Brain microvascular endothelial cell (primary cell): ENCODE measurements at places on chromosomes 1 and 21.

GRCh38 chr1:6694121-6694713 lies 7.4 kb downstream of the DNAJC11 start:
- no peak for DNase-seq

DNA sequence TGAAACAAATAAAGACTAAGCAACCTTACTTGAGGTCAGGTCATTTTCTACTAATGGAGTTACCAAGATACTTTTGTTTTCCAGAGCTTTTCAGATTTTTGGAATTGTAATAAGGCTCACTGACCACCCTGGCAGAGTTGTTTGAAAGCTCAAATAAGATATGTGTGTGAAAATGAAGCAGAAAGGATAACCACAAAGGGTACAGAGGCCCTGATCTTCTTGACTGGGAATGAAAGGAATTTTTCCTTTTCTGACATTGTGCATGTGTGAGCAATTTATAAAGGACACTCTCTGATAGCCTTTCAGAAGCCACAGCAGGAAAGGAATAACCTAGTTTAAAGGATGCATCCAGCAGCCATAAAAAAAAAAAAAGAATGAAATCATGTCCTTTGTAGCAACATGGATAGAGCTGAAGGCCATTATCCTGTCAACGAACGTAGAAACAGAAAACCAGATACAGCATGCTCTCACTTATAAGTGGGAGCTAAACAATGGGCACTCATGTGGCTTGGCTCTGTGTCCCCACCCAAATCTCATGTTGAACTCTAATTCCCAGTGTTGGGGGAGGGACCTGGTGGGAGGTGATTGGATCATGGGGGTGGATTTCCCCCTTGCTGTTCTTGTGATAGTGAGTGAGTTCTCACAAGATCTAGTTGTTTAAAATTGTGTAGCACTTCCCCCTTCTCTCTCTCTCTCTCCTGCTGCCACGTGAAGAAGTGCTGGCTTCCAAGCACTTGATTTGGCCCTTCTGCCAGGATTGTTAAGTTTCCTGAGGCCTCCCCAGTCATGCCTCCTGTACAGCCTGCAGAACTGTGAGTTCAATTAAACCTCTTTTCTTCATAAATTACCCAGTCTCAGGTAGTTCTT lies 3.1 kb upstream of the SRP9 start:
- no peak for DNase-seq

DNA sequence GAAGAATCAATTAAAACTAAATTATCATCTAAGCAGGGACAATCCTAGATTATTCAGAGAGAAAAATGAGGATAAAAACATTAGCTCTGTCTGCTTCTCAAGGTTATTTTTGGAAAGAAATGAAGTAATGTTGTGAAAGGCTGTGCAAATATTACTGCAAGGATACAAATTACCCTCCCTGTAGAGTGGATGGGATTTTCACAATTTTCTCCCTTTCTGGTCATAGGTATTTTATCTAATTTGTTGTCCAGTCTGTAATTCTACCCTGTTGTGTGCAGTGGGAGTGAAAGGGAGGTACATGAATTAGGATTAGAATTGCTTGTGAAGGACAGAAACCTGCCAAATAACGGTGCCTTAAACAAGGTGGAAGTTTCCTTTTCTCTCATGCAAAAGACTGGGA lies 54.7 kb downstream of the MAP3K7CL start:
- no peak for DNase-seq

DNA sequence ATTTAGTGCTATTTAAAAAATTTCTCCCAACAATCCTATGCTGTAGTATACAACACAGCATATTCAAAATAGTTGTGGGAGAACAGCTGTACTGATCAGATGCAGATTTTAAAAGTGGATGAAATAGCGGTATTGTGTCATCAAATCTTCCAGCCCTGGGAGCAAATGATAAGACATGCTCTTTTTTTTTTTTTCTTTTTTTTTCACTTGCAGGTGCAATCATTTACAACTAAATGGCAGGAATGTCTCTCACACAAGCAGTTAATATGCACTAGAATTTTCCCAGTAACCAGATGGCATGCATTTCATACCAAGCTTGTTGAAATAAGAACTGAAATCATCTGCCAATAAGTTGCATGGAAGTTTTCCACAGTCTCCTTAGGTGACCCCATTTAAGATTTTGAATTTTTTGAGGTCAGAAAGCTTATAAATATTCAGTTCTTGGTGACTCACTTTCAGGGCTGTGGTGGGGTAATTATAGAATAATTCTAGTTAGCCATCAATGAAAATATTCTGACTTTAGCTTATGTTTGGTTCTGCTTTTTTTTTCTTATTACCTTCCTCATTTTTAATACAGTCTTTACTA lies 623.9 kb upstream of the NR5A2 start:
- peak; percentile 9 for DNase-seq

DNA sequence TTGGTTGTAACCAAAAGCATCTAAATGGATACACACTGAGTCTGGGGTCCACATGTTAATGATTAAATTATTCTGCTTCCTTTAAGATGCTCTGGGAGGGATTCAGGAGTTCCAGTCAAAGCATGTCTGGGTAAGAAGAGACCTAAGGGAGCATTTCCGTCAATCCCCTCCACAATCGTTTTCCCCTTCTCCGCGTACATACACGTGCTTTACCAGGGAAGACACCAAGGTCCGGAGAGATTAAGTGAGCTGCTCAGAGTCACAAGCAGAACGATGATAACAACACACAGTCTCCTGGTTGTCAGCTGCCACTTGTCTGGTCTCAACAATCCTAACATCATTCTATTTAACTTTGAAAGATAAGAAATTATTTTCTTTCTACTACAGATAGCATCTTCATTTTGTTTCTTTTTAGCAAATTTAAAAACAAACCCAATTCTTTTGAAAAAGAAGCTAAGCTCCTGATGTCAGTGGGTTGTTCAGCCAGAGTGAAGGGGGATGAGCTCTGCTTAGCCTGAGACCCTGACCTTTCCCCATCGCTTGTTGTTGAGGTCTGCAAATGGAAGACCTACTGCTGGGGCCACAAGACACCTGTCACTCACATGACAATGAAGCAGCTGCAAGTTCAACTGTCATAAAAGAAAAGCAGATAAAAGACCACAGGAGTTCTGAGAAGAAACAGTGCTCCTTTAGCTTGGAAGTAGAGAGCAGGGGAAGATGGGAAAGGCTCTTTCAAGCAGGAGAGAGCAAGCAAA lies 4.5 kb downstream of the PAFAH2 start:
- no peak for DNase-seq

DNA sequence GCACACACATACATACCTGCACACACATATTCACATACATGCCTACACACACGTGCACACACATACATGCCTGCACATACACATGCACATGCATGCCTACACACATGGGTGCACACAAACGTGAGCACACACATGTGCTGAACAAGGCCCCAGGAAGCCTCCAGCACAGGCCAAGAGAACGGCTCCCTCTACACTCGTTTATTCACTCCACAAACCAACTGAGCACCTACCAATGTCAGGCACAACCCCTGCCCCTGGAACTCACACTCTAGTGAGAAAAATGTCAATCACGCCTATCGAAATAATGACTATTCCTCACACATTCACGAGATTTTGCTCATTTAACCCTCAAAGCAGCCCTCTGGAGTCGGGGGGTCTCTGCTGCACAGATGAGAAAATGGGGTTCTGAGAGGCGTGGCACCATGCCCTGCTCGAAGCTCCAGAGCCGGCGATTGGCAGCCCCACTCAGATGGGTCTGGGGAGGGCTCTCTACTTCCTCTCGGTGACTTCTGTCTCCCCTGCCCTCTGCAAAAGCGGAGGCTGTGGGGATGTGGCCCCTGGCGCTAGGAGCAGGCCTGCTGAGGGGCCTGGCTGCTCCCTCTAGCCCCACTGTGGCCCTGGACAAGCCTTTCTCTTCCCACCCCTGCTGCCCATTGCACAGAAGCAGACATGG lies 90.2 kb upstream of the RUNX3 start:
- DNase-seq = no peak

DNA sequence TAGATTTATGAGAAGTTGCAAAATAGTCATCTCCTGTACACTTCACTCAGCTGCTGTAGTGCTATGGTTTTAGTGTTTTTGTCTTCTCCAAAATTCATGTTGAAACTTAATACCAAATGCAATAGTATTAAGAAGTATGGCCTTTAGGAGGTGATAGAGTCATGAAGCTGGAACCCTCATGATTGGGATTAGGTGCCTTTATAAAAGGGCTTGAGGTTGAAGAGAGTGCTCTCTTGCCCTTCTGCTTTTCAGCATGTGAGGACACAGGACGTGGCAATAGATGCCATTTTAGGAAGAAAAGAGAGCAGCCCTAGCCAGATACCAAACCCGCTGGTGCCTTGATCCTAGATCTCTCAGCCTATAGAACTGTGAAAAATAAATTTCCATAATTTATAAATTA lies 87.6 kb downstream of the CTH start:
- DNase-seq = no peak

GRCh38 chr1:108531444-108531843 lies 28.5 kb upstream of the EEIG2 start:
- DNase-seq = no peak

DNA sequence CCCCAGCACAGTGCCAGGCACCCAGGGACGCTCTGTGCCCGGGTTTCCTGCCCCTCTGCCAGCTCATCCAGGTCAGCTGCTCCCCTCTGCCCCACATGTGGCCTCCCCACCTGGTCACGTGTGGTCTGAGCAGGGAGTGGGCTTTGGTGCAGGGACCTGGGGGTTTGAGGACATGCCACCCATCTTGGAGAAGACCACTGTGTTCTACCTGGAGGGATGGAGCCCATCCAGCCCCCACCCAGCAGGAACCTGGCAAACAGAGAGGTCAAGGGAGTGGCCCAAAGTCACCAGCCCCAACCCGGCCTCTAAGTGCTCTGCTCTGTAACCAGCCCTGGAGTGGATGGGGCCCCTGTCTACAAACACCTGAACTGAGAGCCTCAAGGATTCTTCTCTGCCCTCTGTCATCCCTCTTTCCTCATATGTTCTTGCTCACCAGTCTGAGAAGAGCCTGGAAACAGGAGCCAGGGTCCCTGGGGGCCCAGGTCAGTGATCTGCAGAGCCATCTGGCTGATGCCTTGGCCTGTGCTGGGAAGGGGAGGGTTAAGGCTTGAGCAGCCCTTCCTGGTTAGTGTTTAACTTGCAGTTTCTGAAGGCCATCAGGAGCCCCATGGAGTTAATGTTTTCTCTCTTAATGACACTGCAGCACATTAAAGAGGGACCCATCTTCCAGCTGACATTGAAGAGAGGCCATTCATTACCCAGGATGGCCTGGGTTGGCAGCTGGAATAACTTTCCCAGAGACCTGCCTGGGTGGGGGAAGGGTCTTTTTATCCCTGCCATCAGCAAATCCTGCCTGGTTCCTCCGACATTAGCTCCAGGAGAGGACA lies 235.4 kb downstream of the PTPRU start:
- DNase-seq = no peak

DNA sequence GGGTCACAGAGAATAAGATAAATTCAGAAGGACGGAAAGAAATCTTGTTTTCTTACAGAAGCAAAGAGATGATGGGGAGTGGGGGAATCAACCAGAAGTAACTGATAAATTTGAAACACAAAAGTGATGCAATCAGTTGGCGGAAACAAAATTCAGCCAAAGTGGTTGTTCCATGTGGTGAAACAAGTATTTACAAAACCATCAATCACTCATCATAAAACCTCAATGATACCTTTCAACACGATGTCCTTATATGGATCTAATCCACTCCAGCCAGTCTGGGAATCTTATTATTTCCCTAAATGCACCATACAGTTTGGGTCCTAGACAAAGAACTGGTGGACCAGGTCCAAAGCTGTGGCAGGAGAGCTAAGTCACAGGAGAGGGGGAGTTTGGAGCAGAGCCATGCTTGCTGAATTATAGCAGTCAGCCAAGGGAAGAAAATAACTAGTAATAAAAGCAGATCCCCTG lies 303.8 kb upstream of the LRRC7 start:
- DNase-seq = no peak

GRCh38 chr1:206582971-206583706 lies 29.1 kb downstream of the EIF2D start:
- no peak for DNase-seq

- DNase-seq = peak; percentile 42
Measured at GRCh38 chr1:154869351-154870114, 548 bp downstream of the KCNN3 start.

DNA sequence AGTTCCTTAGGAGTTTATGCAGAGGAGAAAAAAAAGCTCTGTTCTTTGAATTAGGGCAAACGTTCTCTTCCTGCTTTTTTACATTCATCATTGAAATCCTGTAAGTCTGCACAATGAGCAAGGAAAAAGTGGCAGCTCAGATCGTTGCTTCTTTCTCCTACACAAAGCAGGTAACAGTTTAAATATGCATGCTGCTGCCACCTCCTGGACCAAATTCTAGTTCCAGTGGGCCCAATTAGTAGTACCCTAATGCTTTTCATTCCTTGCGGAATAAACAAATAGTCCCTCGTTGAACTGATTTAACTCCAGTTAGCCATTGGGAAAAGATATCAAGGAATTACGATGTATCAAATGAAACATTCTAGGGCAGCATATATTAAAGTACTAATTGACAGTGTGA lies 20.1 kb downstream of the YTHDF2 start:
- DNase-seq = no peak

- DNase-seq = no peak
Measured at GRCh38 chr21:25583370-25584130, 23.7 kb downstream of the MRPL39 start.

DNA sequence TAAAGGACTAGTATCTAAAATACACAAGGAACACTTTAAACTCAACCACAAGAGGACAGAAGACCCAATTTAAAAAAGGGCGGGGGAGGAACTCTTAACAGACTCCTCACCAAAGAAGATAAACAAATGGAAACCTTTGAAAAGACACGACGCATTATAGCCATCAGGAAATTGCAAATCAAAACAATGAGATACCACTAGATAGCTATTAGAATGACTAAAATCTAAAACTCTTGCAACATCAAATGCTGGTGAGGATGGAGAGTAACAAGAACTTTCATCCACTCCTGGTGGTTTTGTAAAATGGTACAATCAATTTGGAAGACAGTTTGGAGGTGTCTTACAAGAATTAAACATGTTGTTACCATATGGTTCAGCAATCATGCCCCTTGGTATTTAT lies 708.2 kb downstream of the BRINP3 start:
- DNase-seq = no peak

DNA sequence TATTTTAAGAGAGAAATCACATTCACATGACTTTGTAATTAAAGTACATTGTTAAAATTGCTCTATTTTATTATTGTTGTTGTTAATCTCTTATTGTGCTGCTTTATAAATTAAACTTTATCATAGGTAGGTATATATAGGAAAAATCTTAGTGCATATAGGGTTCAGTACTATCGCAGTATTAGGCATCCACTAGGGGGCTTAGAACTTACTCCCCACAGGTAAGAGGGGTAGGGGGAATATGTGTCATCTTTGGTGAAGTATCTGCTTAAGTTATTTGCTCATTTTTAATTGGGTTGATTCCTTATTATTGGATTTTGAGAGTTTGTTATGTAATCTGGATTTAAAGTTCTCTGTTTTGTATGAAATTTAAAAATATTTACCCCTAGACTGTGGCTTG lies 385.2 kb downstream of the DUSP10 start:
- no peak for DNase-seq
